ENCODE measurements at places on chromosomes 16 and 17.

DNA sequence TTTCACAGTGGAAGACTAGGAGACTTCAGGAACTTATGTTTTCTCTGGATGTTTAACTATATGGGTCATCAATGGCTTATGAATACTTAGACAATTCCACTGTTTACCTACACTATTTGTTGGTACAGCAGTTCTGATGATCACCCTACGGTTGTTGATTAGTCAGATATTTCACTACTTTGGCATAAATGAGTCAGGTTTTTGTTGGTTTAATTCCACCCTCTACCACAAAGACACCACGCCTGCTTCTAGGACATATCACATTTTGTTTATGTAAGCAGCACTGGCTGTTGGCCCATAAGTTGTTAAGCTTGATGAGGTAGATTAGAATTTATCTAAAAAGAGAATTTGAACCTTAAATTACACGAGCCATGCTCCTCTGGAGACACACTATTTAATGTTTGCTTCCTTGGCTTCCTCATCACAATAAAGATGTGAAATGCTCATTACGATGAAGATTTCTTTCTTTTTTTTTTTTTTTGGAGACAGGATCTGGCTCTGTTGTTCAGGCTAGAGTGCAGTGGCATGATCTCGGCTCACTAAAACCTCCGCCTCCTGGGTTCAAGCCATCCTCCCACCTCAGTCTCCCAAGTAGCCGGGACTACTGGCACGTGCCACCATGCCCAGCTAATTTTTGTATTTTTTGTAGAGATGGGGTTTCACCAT is 4.3 kb downstream of the GDE1 start:
- DNase-seq, result no peak

GRCh38 chr17:82238472-82239201 is 9.8 kb downstream of the SLC16A3 start:
- no peak for DNase-seq

GRCh38 chr17:44959821-44960531 is 8.1 kb downstream of the C1QL1 start:
- no peak for DNase-seq

DNA sequence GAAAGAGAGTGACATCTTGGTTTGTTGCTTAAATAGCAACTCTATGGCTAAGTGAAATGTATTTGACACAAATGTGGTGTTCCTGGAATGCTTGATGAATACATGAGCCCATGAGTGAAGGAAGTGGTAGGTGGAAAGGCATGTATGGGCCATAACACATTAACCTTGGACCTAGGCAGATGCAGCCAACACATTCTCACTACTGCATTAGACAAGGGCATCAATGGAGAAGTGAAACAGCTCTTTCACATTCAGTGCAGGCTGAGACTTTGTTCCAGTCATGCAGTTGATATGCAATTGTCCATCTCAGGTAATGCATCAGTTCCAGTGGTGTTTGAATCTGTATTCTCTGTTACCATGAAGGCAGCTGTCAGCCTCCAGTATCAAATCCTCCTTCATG is 133.6 kb downstream of the HS3ST3B1 start:
- no peak for DNase-seq
